Esophagus squamous epithelium (tissue), 5 donors: ENCODE measurements at places on chromosomes 7 and 10.

GRCh38 chr7:136324073-136324704, 347.0 kb upstream of the MTPN start:
- no peaks in the 10 kb centered on the region for H3K27me3 ChIP-seq
- H3K36me3 ChIP-seq = no peaks in the 10 kb centered on the region
- no peak for DNase-seq

- no peaks in the 10 kb centered on the region for H3K4me1 ChIP-seq
- DNase-seq = no peak
- no peaks in the 10 kb centered on the region for H3K27me3 ChIP-seq
- H3K27ac ChIP-seq = no peak overlapping the region
Measured at GRCh38 chr7:90552521-90552920, 43.6 kb upstream of the CDK14 start.

DNA sequence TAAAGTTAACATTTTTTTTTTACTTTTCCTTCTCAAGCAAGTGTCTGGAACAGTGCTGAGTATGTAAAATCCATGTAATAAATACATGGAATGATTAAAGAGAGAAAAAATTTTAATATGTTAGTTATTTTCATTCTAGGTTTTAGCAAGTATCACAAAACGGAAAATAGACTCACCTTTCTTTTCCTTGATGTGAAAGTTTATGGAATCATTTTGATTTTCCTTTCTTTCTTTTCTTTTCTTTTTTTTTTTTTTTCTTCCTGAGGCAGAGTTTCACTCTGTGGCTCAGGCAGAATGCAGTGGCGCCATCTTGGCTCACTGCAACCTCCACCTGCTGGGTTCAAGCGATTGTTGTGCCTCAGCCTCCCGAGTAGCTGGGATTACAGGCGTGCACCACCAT, 28.1 kb downstream of the SMNDC1 start:
- no peak overlapping the region for H3K27ac ChIP-seq
- H3K4me3 ChIP-seq = no peak overlapping the region
- H3K27me3 ChIP-seq = no peaks in the 10 kb centered on the region
- H3K36me3 ChIP-seq = no peaks in the 10 kb centered on the region

- no peaks in the 10 kb centered on the region for H3K27me3 ChIP-seq
- H3K4me3 ChIP-seq = no peak overlapping the region
- H3K27ac ChIP-seq = no peak overlapping the region
Measured at GRCh38 chr10:13016426-13016825, 14.9 kb upstream of the CCDC3 start.

DNA sequence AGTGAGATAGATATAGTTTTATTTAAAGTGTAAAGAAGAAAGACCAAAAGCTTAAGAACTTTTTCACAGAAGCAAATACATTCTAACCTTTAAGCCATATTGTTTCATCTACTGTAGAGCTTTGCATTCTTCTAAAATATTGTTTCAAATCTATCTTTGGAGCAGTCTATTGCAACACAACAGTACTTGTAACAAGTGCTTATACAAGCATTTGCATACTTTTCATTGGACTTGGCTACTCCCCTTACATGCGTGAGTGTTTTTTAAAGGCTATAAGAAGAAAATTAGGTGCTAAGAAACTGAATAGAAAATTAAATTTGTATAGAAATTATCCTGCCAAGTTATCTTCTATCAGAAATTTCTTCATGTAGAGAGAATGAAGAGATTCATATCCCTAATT, 45.3 kb downstream of the SEMA3E start:
- H3K4me3 ChIP-seq = no peak overlapping the region
- DNase-seq = no peak
- H3K4me1 ChIP-seq = no peaks in the 10 kb centered on the region
- no peak overlapping the region for H3K27ac ChIP-seq
- no peaks in the 10 kb centered on the region for H3K27me3 ChIP-seq

DNA sequence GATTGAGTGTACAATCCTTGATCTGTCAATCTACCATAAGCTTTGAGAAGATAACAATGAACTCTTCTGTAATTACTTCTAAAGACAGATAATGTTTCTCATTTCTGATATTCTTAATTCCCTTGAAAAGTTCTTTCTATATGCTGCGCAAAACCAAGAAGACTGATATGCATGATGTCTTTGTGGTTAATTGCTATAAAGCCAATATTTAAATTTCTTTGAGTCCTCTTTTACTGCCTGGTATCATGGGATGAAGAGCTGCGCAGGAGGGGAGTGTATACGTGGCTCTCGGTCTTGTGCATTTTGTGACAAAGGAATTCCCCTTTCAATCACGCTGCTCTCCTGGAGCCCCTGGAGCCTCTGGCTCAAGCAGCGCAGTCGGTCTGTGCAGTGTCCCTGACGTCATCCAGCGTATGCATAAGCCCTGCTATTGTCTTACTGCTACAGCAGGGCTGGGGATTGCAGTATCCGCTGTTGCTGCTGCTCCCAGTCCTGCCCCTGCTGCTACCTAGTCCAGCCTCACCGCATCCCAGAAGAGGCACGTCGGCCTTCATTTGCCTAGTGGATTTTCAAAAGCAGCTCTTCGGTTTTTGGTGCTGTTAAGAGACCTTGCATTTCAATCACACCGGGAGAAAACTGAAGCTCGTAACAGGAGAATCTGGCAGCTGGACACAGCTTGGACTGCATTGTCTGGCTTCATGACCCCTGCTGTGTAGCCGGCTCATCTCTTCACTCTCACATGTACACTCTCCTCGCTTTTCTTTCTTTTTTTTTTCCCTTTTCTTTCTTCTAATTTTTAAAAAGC, 66.7 kb downstream of the ST7 start:
- H3K27ac ChIP-seq = no peak overlapping the region
- H3K4me1 ChIP-seq = no peaks in the 10 kb centered on the region
- H3K36me3 ChIP-seq = no peaks in the 10 kb centered on the region
- H3K4me3 ChIP-seq = peak overlapping the region; percentile 57
- no peak for DNase-seq

GRCh38 chr7:4135301-4135700, 546.8 kb upstream of the FOXK1 start:
- H3K36me3 ChIP-seq = no peaks in the 10 kb centered on the region
- H3K27me3 ChIP-seq = peaks cover 5% of the 10 kb centered on the region
- no peak overlapping the region for H3K4me3 ChIP-seq
- H3K27ac ChIP-seq = no peak overlapping the region

DNA sequence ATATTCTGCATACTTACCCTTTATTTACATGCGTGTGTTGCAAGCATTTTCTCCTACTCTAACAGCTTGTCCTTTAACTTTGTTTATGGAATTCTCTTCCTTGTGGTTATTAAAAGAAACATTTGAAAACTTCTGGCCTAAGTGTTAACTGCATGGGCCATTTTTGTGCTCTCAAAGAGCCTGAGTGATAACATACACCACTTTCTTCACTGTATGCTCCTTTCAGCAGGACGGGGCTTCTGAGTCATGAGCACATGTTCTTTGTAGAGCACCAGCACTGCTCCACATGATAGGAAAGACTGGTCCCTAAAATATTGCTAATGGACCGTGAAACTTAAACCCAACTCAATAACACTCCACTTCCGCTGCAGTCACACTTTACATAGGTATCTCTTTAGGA, 1093.6 kb upstream of the GHITM start:
- H3K27ac ChIP-seq = no peak overlapping the region
- no peaks in the 10 kb centered on the region for H3K4me1 ChIP-seq
- H3K27me3 ChIP-seq = no peaks in the 10 kb centered on the region
- no peaks in the 10 kb centered on the region for H3K36me3 ChIP-seq
- no peak overlapping the region for H3K4me3 ChIP-seq
- DNase-seq = no peak

GRCh38 chr10:25157650-25158049, 17.2 kb upstream of the GPR158 start:
- no peaks in the 10 kb centered on the region for H3K4me1 ChIP-seq
- no peak overlapping the region for H3K4me3 ChIP-seq
- no peak for DNase-seq
- no peaks in the 10 kb centered on the region for H3K27me3 ChIP-seq
- no peak overlapping the region for H3K27ac ChIP-seq

DNA sequence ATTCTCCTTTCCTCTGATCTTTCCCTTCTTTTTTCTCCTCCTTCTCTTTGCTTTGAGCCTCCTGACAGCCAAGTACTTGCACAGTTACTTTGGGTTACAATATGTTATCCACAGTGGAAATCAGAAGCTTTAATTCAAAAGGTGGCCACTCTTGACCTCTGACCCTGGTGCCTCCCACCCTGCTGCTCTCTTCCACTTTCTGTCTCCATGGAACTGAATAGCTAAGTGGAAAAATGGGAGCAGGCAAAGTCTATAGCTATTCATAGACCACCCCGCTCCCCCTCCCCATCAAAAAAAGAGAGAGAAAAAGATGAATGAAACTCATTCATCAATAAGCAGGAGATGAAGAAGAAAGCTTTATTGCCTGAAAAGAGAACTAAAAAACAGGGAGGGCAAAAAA, 39.4 kb downstream of the PTN start:
- peaks cover 7% of the 10 kb centered on the region for H3K4me1 ChIP-seq
- H3K4me3 ChIP-seq = no peak overlapping the region
- no peak overlapping the region for H3K27ac ChIP-seq

DNA sequence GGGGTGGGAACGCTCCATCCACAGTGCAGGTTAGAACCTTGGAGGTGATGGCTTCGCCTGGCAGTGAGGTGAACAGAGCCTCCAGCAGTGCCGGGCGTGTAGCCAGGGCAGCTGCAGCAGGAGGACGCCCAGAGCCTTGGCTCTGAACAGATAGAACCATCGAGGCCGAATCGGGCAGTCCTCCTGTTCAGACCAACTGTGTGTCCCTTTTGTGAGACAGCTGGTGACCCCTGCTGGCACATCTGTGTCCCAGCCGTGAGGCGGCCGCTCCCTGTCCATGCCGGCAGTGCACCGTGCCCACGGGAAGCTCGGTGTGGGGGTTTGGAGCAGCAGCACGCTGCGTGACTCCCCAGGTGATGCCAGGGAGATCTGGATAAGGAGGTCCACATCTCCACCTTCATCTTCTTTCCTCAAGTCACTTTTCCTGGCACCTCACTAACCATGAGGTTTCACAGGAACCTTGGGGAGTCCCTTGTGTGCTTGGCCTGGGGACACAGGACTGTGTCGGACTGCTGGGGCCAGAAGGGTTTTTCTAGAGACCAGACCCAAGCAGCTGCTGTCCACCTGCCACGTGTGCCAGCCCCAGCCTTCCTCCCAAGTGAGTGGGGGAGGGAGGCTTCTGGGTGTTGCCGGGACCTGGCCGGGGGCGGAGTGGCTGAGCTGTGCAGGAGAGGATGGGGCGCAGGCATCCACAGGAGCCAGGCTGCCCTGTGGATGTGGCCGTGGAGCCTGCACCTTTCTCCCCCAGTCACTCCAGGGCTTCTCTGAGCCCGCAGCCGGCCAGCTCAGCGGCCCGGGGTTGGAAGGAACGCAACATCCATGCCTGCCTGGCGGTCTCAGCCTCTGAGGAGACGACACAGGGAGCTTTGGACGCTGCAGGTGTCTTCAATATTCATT, 69.4 kb downstream of the DNAJB6 start:
- no peaks in the 10 kb centered on the region for H3K4me1 ChIP-seq
- no peaks in the 10 kb centered on the region for H3K27me3 ChIP-seq

DNA sequence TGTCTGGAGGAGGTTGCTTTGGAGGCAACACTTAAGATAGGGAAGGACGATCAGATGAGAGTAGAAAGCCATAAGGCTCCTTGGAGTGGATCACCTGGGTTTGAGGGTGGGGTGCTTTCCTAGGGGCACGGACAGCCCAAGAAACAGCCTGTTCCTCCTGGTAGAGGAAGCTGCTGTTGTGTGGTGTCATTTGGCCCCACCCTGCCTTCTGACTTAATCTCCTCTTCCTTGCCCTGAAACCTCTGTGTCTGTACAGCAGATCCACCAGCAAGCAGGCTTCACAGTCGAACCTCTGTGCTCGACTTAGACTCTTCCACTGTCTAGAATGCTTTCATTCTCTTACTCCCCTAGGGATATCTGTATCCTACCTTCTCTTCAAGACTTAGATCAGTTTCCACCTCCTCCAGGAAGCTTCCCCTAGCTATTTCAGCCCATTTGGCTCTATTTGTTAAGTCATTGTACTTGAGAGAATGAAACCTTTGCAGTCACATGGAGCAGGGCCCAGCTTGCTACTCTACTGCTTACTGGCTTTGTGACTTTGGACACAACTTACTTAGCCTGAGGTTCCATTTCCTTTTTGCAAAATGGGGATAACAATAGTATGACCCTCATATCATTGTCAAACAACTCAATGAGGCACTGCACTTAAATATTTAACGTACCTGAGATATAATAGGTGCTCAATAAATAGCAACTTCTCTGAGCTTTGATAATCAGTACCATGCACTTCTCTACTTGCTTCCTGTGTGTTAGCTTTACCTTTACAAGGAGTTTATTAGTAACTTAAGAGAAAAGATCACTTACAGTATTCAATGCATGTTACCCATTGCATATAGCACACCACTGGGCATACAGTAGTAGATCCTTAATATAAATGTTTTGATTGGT, 5.0 kb downstream of the MXI1 start:
- H3K4me3 ChIP-seq = peak overlapping the region; percentile 78
- H3K27ac ChIP-seq = peak overlapping the region; percentile 95
- DNase-seq = peak; percentile 8

DNA sequence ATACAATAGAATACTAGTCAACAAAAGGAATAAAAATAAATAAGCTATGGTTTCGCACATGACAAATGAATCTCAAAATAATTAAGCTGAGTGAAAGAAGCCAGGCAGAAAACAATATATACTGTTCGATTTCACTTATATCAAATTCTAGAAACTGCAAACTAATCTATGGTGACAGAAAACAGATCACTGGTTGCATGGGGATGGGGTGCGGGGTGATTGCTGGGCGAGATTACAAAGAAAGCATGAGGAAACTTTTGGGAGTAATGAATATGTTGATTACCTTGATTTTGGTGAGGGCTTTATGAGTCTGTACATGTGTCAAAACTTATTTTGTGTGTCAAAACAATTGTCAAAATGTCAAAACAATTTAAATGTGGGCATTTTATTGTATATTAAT, 135.6 kb downstream of the GPR85 start:
- no peaks in the 10 kb centered on the region for H3K4me1 ChIP-seq
- no peak for DNase-seq
- peaks cover 17% of the 10 kb centered on the region for H3K27me3 ChIP-seq
- H3K36me3 ChIP-seq = no peaks in the 10 kb centered on the region

- H3K36me3 ChIP-seq = no peaks in the 10 kb centered on the region
- no peak overlapping the region for H3K4me3 ChIP-seq
- no peaks in the 10 kb centered on the region for H3K4me1 ChIP-seq
- H3K27me3 ChIP-seq = no peaks in the 10 kb centered on the region
- no peak for DNase-seq
- H3K27ac ChIP-seq = no peak overlapping the region
Measured at GRCh38 chr10:129935102-129935866, 28.8 kb downstream of the EBF3 start.

GRCh38 chr7:151776876-151777494, 99.9 kb downstream of the PRKAG2 start:
- H3K27me3 ChIP-seq = no peaks in the 10 kb centered on the region
- no peak overlapping the region for H3K27ac ChIP-seq
- no peak for DNase-seq
- H3K36me3 ChIP-seq = no peaks in the 10 kb centered on the region
- H3K4me3 ChIP-seq = no peak overlapping the region

- no peak overlapping the region for H3K4me3 ChIP-seq
- peaks cover 5% of the 10 kb centered on the region for H3K4me1 ChIP-seq
- no peak overlapping the region for H3K27ac ChIP-seq
- DNase-seq = no peak
- peaks cover 5% of the 10 kb centered on the region for H3K36me3 ChIP-seq
Measured at GRCh38 chr7:37234928-37235327, 213.7 kb downstream of the ELMO1 start.
